Melanocyte of skin (primary cell): ENCODE measurements at places on chromosomes 1 and 21. TPM values are rescaled to one million over a fixed set of nuclear protein-coding genes. Genes with fewer than 3 reads are reported as not detected.

CACNA1E gene
- total RNA-seq, result under 0.01 TPM in 1 of 2 replicates, not detected in the other

KPRP gene
- total RNA-seq, result not detected in 2 replicates

DDAH1 gene
- 1.4 and 9.1 TPM in 2 replicates for total RNA-seq

DPM3 gene
- 72.3 and 74.0 TPM in 2 replicates for total RNA-seq

PEX10 gene
- 32.3 and 41.4 TPM in 2 replicates for total RNA-seq

OLIG1 gene
- total RNA-seq, result not detected in 2 replicates

CELA3B gene
- not detected in 2 replicates for total RNA-seq
